ENCODE measurements at places on chromosomes 7 and 10. TPM values are rescaled to one million over a fixed set of nuclear protein-coding genes. Genes with fewer than 3 reads are reported as not detected.

The RNLS gene
- 22.0 TPM for total RNA-seq

The SPDYE11 gene
- not detected for total RNA-seq

The C10orf67 gene
- total RNA-seq: not detected

The LRRN3 gene
- total RNA-seq: 16.3 TPM

The FGF8 gene
- total RNA-seq: not detected

The PRSS2 gene
- total RNA-seq: 2.9 TPM

The PARD3 gene
- 34.7 TPM for total RNA-seq

The C10orf88 gene
- 6.1 TPM for total RNA-seq

The FRMD4A gene
- total RNA-seq: 21.5 TPM

The FKBP6 gene
- not detected for total RNA-seq

The CUBN gene
- total RNA-seq: 0.16 TPM

The CPA2 gene
- not detected for total RNA-seq

The GIMAP7 gene
- total RNA-seq: not detected

The TAS2R4 gene
- total RNA-seq: 0.88 TPM

The IL15RA gene
- total RNA-seq: 18.6 TPM

The C10orf105 gene
- not detected for total RNA-seq

The PRKCQ gene
- total RNA-seq: 0.24 TPM

The SPDYE3 gene
- total RNA-seq: not detected

The IFRD1 gene
- 22.2 TPM for total RNA-seq

The MTG1 gene
- 16.0 TPM for total RNA-seq

The CYP2C8 gene
- not detected for total RNA-seq

The VAX1 gene
- total RNA-seq: not detected

The FZD8 gene
- 1.8 TPM for total RNA-seq

The PHYHIPL gene
- not detected for total RNA-seq

The SCART1 gene
- total RNA-seq: 1.4 TPM

The CALHM3 gene
- total RNA-seq: not detected

The GPR15LG gene
- not detected for total RNA-seq

The GRB10 gene
- total RNA-seq: 36.7 TPM

The GATA3 gene
- 0.26 TPM for total RNA-seq

The NPC1L1 gene
- 0.24 TPM for total RNA-seq

The FGFR2 gene
- total RNA-seq: 0.52 TPM

The SEPTIN14 gene
- not detected for total RNA-seq

The CREM gene
- 47.8 TPM for total RNA-seq

The ADRB1 gene
- not detected for total RNA-seq

The LMOD2 gene
- not detected for total RNA-seq

The IKZF1 gene
- total RNA-seq: not detected

All from epithelial cell of alveolus of lung (primary cell).